ENCODE measurements at places on chromosomes 11 and 22.

DNA sequence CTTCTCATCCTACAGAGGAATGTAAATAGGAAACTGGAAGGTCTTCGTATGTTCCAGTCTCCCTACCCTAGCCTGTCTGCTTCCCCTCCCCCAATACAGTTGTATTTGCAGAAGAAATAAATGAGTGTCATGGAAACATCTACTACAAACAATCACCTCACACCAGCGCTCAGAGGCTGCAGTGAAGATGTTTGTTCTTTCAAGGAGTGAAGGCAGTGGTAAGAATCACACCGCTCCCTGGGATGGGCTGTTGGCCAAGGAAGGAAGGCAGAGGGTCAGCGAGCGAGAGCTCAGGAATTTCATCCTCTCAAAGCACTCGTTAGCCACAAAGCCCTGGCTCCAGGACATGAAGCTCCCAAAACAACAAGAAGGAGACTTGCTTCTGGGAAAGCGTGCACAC, 1.1 kb upstream of the IGSF9B start:
- no peak for DNase-seq

DNA sequence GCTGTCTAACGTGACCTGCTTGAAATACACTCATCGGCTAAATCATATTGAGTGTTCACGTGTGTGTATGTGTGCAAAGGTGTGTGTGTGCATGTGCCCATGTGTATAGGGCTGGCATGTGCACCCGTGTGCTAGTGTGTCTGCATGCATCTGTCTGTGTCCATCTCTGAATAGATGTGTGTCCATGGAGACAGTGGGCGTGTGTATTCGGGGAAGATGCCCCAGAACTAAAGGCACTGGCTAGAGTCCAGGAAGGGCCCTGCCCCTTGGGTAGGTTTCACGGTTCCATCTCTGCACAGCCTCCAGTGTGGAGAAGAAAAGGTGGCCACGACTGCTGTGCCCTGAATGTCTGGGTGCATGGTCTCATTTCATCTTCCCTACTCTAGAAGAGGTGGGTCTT, 220.3 kb downstream of the MN1 start:
- DNase-seq: no peak

- no peak for DNase-seq
Measured at GRCh38 chr22:19228179-19228578, 49.6 kb upstream of the SLC25A1 start.

GRCh38 chr11:32529994-32530588, 53.5 kb upstream of the EIF3M start:
- no peak for DNase-seq

DNA sequence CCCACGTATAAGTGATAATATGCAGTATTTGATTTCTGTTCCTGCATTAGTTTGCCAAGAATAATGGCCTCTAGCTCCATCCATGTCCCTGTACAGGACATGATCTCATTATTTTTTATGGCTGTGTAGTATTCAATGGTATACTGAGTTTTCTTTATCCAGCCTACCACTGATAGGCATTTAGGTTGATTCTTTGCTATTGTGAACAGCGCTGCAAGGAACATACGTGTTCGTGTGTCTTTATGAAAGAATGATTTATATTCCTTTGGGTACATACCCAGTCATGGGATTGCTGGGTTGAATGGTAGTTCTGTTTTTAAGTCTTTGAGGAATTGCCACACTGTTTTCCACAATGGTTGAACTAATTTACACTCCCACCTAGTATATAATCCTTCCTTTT, 1.5 kb upstream of the FAM111A start:
- no peak for DNase-seq

- no peak for DNase-seq
Measured at GRCh38 chr11:34260072-34260575, 97.7 kb downstream of the ABTB2 start.

DNA sequence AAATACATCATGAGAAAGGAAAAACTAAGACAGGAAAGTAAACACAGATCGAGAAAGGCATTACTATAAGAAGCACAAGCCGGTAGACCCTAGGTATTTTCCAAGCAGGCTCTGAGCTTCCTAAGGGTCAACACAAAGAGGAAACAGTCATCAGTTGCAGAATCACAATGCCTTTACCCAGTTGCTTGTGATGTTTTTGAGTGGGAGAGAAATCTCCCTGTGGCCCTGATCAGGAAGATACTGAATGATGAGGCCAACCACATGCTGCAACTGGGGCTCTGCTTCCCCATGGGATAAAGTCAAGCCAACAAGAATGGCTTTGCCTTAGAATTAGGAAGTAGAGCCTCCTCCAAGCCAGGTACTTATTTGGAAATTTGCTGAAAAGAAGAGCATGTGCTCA, 132.6 kb downstream of the MICAL2 start:
- DNase-seq: peak; percentile 53
